ENCODE measurements at places on chromosomes 6 and 20.

DNA sequence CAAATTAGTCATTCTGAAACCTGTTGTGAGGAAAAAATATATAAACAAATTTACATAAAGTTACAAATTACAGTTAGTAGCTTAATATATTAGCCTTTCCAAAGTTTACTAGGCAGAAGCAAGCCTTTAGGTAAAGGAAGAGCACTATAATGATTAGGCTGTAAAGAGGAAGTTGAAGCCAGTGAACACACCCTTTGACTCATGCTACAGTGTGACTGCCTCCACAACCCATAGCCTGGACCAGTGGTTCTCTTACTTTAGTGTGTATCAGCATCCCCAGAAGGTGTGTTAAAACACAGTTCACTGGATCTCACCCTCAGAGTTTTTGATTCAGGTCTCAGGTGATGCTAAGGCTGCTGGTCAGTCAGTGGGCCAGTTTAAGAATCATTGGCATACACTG is 91.4 kb upstream of the DEFB112 start:
- no peak for DNase-seq

- DNase-seq, result peak; percentile 51
Observed at GRCh38 chr20:45469336-45470261, at the start of gene WFDC2. WFDC2 (plus strand) TSS chr20:45469753; CDS start chr20:45469782, 29 bp downstream.

DNA sequence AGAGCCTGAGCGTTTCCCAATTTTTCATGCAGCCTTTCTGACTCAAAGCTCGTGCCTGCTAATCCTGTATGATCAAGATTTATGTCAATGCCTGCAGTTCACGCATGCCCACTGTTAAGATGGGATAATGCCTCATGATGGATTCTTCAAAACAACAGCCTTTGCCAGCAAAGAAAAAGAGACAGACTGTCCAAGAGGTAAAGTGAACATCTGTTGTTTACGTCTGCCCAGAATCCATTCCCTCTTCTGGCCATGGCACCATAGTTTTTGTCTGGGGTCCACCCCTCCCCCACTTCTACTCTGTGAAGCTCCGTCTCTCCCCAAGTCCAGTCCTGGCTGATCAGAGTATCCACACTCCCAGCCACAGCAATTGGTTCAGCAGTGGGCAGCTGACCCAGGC is 91.9 kb upstream of the EYA2 start:
- DNase-seq, result no peak

- no peak for DNase-seq
Observed at GRCh38 chr6:31689249-31690110, 8.6 kb upstream of the LY6G5C start.

DNA sequence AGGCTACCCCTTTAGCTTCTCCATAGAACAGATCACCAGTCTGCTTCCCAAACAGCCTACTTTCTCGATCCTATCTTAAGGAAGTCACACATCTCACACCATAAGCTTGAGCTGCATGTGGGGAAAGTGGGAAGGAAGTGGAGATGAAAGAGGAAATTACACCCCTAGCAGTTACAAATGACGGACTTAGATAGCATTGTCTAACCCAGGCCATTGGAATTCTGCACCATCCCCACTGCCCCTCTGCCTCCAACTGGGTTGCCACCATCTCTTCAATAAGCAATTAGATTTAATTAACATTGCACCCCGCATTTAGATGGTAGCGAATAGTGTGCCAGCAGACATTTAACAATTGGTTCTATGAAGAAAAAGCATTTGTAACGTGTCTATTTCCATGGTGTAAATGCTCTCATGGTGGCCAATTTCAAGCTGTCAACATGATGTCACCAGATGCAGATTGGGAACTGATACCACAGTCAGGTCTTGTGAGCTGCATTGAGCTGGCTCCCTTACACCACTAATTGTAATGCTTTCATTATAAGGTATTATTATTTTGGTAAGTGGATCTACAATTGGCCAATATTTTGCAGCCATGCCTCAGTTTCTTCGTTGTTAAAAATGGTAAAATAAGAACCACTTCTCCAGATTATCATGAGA is 124.7 kb downstream of the CD24 start:
- no peak for DNase-seq

- no peak for DNase-seq
Observed at GRCh38 chr20:1616858-1617434, 2.9 kb downstream of the SIRPB1 start.

- DNase-seq, result peak; percentile 97
Observed at GRCh38 chr6:36666826-36667591, 11.5 kb upstream of the CDKN1A start.

DNA sequence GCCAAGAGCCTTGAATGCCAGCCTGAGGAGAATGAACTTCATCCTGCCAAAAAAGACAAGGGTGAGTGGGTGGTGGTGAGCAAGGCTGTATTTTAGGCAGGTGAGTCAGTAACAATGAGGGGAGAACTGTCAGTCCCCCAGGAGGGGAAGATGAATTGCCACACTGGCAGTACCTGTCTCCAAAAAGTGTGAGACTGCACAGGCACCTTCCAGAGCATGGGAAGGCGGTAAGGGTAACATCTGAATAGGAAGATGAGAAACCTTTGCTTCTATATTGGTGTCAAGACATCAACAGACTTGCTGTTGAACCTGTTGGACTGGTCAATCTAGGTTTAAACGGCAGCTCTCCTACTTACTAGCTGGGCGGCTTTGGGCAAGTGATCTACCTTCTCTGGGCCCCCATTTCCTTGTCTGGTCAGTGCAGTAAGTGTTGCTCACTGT is 30.9 kb downstream of the STK35 start:
- DNase-seq, result no peak
